ENCODE measurements at places on chromosomes 5 and 9.
A peak's percentile ranks its signal among the peaks of the same experiment; 100 is the strongest.

DNA sequence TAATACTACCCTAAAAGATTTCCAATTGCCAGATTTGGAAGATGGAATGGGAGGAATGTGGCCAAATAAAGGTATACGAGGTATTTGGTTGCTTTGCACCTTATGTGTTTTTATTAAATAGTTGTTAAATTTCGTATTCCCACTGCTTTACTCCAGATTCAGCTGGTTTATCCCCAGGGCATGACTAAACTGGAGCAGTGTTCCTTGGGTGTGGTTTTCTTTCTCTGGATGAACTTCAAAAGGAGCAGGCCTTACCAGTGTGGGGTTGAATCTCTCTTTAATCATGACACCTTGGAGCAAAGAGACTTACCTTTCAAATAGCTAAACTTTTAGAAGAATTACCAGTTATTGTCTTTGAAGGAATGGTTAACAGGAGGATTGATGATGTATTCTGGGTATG is 121.7 kb upstream of the BNC2 start:
- no peak for DNase-seq

GRCh38 chr5:68378204-68378820 is 162.8 kb downstream of the PIK3R1 start:
- DNase-seq: peak; percentile 12

GRCh38 chr5:58255970-58256369 is 203.9 kb downstream of the PLK2 start:
- no peak for DNase-seq

DNA sequence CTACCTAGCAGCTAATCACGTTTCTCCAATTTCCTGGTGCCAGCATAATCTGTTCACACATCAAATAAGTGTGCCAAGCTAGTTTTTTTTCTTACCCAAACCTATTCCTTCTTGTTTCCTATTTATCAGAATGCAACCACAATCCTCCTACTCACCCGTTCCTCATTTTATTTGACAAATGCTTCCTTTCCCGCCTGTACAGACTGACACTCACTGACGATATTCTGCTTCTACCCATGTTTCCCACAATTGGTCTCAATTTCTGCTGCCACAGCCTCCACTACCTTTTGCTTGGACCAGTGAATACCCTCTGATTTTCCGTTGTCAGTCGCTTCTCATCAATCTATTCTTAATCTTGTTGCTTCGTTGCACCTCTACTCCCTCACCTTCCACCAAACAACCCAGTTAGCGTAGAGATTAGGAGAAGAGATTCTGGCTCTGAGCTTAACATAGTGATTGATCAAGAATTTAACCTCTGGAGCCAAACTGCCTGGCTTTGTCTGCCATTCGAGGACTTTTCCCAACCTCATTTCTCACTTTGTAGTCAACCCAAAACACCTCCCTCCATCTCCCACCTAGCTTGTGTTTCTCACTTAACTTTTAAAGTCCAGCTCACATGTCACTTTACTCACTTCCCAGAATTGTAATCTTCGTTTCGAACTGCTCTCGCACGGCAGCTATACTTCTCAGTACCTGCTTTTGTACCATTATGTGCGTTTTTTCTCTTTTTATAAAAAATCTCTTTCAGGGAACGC is 729 bp upstream of the TMEM38B start:
- no peak for DNase-seq

DNA sequence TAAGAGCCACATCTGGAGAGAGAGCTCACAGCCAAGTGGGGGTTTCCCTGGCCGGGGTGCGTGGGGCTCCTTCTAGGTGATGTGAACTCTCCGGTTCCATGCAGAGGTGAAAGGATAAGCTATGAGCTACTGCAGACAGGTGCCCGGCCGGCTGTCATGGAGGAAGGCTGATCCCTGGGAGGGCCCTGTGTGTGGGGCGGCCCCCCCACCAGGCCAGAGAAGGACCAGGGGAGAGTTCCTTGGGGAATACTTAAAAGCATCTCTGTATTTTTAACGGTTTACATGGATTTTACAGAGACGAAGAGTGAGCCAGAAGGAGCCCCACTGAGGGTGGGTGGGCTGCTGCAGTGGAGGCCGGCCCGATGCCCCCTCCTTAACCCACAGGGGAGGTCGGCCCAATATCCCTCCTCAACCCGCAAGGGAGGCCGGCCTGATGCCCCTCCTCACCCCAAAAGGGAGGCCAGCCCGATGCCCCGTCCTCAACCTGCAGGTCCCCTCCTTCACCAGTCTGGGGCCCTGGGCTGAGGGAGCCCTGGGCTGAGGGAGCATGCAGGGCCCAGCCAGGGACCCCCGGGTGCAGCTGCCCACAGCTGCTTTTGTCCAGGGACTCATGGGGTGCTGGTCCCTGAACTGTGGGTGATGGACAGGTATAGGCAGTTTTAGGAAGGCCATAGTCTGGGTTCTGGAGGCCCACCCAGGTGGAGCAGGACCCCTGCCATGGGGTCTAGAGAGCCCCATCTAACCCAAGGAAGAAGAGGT is 31.9 kb downstream of the MRPL36 start:
- no peak for DNase-seq

GRCh38 chr5:154722936-154723335 is 32.2 kb upstream of the LARP1 start:
- no peak for DNase-seq

DNA sequence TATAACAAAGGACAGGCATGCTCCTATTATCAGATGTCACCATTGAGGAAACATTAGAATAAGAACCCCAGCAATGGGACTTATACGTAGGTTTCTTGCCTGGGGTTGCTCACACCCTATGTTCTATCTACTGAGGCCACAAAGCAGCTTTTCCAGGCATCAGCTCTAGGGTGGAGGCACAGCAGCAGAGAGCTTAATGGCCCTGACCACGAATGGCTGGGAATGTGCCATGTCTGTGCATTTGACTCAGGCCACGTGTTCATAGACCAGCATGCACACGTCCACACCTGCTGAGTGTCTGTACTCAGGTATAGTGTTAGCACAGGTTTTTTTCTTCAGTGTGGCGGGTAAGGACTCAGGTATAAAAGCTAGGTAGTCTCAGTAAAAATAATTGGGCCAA is 129.4 kb downstream of the AOPEP start:
- no peak for DNase-seq

- DNase-seq: no peak
These were observed 1215.9 kb downstream of the EFNA5 start for GRCh38 chr5:106454651-106455415.

DNA sequence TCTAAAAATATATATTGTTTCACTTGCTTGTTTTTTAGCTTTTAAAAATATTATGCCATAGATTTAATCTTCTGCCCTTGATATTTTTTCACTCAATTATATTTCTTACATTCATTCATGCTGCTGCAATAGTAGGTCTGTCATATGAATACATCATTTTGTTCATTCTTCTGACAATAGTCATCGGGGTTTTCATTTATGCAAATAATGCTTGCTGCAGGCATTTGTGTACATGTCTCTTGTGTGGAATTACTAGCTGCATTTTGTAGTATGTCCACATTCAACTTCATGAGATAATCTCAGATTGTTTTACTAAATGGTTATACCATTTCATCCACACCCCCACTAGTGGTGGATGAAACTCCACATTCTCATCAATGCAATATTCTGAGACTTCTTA is 5.3 kb upstream of the PLPP1 start:
- DNase-seq: no peak

DNA sequence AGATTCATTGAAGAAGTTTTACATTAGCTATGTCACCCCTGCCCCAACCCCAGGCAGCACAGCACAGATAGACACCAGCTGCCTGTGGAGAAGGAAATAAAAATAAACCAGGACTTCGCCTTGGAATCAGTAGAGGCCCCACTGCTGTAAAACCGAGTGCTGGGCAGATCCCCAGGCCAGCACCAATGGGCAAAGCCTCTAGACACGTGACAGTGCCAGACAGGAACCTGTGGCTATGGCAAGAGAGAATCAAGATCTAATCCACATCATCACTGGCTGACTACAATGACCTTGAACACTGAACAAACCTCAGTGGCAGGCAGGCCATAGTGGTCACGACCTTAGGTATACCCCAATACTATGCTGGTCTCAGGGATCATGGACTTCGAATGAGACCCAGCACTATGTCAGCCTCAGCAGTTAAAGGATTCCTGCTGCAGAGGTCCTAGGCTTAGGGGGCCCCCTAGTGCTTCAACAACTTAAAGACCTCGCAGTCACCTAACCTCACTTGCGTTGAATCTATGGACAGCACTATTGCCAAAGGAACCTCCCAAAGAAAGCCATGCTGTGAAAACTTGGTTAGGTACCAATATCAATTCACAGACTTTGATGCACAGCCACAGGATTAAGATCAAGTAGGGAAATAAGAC is 2118.6 kb upstream of the C9orf72 start:
- DNase-seq: no peak

GRCh38 chr9:79409182-79409823 is 162.5 kb upstream of the TLE4 start:
- DNase-seq: no peak

DNA sequence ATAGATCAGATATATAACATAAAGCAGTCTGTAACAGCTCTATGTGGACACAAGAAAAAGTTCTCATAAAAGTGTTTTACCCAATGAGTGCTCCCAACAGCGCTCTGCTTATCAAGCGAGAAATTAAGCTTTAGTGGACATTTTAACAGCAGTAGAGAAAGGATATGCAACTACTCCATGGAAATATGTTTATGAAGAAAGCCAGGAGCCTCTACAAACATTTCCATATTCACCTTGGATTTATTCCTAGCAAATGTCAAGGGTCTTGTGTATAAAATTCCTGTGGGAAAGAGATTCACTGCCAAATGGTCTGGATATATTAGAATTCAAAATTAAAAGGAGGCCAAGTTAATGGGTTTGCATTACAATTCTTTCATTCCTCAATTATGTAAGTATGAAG is 66.5 kb downstream of the DTWD2 start:
- DNase-seq: no peak

DNA sequence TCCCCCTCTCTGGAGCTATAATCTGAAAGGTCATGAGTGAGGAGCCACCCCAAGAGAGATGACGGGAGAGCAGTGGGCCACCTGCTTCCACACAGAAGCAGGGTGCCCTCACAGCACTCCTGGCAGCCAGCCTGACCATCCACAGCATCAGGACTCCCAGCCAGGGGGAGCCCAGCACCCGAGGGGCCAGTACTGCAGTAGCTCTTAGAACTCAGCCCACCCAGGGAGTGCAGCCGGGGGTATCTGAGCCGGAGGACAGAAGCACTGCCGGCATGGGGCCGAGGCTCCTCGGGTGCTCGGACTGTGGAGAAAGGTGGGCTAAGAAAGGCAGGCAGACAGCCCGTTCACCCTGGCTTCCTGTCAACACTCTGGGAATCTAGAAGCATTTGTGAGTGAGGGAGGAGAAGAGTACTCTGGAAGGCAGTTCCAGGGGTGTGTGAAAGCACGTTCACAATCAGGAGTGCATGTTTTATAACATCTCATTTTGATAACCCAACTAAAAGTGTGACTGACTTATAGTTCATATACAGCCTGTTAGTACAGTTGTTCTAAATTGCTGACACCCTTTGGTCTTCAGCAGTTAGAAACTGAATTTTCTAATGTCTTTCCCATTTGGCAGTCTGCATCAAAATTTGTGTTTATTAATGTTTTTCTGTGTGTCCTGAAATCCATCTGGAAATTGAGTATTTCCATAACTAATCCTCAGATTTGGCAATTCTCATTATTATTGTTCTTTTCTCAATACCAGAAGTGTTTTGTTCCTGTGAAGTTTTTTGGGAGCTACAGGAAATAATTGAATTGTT is 25.9 kb upstream of the ASPN start:
- no peak for DNase-seq
